AG08396 (cell line): ENCODE measurements at places on chromosomes 12 and 14.
A peak's percentile ranks its signal among the peaks of the same experiment; 100 is the strongest.

DNA sequence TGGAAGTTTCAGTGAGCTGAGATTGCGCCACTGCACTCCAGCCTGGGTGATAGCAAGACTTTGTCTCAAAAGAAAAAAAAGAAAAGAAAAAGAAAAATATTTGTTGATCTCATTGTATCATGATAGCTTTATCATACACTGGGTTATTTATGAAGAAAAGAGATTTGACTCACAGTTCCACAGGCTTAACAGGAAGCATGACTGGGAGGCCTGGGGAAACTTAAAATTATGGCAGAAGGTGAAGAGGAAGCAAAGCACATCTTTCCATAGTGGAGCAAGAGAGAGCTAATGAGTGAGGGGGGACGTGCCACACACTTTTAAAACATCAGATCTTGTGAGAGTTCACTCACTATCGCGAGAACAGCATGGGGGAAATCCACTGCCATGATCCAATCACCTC is 72.7 kb upstream of the FUT8 start:
- no peak for DNase-seq

DNA sequence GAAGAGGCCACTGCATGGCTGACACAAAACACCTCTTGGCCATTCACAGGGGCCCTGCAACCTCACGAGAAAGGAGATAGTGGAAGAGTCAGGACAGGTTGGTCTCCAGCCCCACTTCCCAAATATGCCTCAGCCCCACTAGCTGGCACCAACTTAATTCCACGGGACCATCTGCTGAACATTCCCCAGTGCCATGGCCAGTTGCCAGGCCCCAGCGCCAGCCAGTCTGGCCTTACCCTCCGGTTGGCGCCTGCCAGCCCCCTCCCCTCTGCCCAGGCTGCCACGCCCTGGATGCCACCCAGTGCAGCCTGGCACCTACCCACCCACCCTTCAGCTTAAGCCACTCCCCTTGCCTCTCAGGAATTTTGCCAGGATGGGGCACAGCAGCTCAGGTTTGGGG is 21.2 kb upstream of the HSPB8 start:
- DNase-seq = no peak

DNA sequence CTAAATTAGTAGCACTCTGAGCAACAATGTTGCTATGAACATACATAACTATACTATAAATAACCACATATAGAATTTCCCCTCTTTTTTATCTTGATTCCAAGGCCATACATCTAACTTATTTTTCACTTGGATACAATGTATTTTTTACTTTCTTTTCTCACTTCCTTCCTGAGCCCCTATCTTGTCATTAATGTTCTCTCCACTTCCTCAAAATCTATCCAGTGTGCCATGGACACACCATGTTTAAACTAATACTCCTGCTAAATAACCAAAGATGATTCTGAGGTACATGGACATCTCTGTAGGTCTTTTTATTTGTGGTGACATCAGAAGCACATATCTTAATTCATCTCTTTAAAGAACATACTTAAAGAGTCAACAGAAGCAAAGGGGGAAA is 251.2 kb downstream of the C12orf42 start:
- no peak for DNase-seq

DNA sequence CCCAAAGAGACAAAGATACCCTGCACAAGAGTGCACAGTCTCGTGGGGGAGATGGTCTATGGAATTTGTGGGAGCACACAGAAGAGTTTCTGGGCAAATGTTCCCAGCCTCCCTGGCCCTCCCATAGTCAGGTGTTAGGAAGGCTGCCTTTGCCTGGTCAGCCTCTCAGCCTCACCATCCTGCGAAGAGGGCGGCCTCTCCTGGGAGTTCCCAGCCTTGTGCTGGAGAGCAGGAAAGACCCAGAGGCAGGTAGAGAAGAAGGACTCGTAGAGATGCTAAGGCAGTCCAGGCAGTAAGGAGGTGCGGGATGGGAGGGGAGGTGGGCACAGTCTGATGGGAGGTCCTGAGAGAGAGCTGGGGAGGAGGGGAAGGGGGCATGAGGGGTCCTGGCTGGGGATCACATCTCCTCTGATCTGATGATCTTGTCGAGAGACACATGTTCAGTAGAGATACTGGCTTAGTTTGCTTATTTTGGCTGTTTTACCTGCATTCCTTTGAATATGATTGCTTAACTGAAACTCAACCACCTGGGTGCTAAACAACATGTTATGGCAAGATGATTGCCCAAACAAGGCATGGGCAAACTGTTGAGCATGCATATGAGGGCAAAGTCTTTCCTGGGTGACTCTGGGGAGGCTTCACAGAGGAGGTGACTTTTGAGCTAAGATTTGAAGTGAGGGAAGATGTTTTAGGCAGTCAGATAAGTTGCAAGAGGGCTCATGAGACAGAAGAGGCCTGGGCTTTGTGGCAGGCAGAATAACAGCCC is 10.5 kb downstream of the SERPINA6 start:
- DNase-seq = no peak

- no peak for DNase-seq
Measured at GRCh38 chr14:64718762-64719161, 14.5 kb downstream of the PLEKHG3 start.

DNA sequence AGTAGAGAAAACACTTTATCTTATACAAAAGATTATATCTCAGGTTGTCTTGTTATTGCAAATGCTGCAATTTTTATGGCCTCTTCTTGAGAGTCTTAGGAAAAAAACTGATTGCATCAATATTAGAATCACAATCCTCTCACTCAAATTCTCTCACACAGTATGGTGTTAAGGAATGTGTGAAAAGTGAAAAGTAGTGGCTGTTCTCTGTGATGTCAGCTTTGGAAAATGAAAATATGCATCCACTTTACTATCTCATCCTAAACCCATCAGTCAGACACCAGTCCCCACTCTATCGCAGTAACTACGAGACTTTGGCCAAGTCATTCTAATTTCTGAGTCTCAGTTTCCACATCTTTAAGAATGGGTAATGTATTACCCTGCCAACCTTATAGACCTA is 32.6 kb upstream of the NTF3 start:
- DNase-seq = no peak

GRCh38 chr12:905261-906031 is 44.0 kb downstream of the RAD52 start:
- DNase-seq = no peak

DNA sequence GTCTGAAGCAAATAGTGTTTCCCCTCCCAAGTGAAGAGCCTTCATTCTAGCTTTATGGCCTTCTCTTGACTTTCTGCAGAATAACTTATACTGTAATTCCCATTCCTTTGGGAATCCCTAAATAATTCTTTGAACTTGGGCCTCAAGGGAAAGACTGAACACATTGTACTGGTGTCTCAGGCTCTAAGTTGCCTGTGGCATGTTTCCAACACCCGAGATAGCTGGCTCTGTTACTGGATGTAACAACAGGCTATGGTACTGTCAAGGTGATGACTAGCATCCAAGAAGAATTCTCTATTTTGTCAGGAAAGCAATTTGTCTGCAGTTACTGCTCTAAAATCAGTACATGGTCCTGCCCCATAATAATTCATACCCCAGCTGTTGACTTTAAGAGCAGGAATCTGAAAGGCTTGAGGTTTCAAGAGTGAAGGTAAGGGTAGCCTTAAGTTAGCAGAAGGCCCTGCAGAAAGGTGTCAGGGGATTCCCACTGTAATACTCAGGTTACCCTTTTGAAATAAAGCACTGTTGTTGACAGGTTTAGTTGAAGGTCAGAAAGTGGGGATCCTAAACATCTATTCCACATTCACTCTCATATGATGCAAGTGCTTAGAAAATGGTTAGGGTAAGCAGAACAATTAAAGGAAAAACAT is 5.2 kb downstream of the GPX2 start:
- no peak for DNase-seq

DNA sequence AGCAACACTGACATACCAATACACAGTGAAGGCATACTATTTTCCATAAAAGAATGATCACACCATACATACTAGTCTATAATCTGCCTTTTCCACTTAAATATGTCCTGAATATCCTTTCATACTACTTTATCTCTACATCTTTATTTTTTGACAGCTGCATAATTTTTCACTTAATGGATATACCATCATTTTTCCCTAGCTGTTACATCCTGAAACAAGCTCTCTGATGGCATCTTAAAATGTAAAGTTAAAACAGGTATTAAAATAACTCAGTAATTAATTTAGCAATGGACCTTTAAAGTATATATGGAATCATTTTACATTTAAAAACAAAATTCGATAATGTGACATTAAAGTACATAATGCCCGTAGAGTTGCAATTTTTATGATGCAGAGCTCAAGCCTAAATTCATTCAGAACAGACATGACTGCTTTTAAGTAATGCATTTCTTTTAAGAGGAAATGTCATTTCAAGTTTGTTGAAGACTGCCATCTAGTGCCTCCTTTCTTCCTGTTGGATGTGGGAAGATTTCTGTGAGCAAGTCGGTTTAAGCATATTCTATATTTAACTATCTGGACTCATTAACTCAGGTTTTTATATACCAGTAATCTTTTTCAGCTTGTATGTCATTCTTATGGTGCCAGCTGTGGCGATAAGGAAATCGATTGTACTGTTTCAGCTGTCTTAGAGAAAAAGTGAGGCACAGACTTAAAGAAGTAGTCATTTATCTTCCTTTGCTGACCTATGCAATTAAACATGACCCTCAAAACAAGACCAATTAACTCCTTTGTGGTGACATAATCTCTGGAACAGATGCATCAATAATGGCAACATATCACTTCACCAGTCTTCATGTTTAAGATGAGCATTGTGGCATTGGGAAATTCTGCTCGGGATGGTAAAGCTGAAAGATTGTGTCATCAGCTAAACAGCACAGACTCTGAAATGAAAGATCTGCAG is 20.3 kb downstream of the PRICKLE1 start:
- DNase-seq = peak; percentile 16

DNA sequence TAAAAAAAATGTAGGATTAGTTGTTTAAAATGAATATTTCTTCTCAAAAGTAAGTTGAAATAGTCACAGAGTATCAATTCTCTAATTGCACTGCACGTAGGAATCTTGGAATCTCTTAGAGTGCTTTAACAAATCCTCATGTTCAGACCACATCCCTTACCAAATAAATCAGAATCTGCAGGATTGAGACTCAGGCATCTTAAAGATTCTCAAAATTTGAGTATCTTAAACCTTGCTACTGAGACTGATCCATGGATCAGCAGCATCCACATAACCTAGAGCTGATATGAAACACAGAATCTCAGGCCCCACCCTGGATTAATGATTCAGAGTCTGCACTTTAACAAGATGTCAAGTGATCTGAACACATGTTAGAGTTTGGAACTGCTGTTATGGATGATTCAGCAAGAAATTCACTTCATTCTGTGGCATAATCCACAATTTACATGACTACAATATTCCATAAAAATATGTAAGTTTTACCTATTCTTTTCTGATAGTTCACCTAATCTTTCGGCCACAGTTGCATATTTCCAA is 58.7 kb downstream of the ADAMTS20 start:
- no peak for DNase-seq

- no peak for DNase-seq
Measured at GRCh38 chr12:92140896-92141536, 4.6 kb downstream of the BTG1 start.

DNA sequence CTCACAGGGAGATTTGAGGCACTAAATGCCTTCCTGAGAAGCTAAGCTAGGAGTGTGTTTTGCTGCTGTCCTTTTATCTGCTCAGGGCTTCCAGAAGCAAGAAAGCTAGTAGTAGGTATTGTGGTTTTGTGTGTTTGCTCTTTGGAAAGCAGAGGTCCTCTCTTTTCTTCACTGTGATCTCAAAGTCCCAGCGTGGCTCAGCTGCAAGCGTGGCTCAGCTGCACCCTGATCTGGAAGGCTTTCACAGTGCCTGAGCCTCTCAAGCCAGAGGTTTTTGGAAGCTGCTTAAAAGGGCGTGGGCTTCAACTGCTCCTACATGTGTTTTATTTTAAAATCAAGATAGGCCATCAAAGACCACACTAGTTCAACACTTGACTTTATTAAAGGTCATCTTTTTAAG is 337.4 kb upstream of the RGS6 start:
- DNase-seq = peak; percentile 13

DNA sequence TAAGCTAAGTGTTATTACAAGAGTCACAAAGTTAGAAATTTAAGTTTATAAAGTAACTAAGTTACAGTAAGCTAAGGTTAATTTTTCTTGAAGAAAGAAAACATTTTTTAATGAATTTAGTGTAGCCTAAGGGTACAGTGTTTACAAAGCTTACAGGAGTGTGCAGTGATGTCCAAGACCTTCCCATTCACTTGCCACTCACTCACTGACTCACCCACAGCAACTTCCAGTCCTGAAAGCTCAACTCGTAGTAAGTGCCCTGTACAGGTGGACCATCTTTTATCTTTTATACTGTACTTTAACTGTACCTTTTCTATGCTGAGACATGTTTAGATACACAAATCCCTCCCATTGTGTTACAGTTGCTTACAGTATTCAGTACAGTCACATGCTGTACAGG is 60.9 kb upstream of the TMEM263 start:
- no peak for DNase-seq

GRCh38 chr14:89588016-89588415 is 171.0 kb upstream of the FOXN3 start:
- DNase-seq = no peak

GRCh38 chr12:94749455-94749854 is 99.1 kb upstream of the TMCC3 start:
- no peak for DNase-seq

- DNase-seq = no peak
Measured at GRCh38 chr12:53868511-53868986, 70.1 kb upstream of the HOXC13 start.

DNA sequence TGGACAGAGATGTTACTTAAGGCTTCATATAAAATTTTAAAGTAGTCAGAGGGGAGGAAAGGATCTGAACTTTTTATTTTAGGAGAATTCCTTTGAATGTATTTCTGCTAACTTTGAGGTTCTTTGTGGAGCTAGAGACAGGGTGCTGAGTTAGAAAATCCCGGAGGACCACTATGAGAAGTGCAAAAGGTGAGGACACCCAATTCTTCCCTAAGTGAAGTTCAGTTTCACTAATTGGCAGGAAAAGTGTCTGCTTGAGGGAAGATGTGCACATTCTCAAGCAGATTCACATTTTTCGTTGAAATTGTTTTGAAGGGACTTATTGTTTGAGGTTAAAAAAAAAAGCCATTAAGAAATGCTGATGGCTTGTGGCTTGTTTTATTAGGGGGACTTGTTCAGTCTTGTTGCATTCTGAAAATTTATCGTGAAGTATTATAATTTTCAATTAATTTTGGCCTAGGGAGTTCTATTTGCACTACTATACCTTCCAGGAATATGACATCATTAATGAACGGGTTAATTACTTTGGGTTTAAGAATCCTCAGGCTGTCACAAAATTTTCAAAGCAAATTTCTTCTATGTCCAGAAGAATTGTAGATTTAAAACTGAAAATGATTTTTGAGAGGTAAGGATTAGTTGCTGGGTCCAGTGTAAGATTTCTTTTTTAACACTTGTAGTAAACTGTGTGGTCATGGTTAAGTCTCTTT is 1.8 kb downstream of the PCNX1 start:
- DNase-seq = no peak

DNA sequence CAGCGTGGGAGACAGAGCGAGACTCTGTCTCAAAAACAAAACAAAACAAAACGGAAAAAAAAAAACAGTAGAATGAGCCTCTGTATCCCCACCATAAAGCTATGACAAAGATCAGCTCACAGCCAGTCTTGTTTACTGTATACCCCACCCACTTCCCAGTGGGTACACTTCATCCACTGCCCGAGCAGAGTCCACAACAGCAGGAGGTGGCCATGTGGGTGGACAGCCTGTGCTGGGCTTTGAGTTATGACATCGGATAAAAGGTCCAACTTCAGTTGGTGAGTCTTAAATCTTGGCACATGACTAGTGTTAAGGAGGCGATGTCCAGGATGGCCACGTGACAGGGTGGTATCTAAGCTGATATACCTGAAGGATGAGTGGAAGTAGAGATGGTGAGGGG is 34.8 kb upstream of the MAPKAPK5 start:
- no peak for DNase-seq

GRCh38 chr12:51307655-51308593 is 16.1 kb downstream of the BIN2 start:
- DNase-seq = peak; percentile 83
